Esophagus squamous epithelium (tissue), 5 donors: ENCODE measurements at places on chromosomes 13 and 19.

DNA sequence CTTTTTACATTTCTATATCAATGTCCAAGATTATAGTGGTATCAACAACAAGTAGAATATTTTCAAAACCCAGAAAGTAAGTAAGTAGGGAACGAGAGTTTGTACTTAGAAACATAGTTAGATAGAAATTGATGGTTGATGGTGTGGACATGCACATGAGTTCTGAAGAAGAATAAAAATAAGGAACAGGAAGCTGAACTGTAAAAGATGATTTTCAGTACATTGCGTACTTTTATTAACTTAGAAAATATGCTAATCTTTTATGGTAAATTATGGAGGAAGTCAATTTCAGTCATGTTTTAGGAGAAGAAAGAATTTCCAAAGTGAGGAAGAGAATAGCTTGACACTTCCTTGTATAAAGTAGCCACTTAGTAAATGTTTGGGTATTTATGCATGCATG lies 12.3 kb upstream of the GPR18 start:
- no peak for DNase-seq

GRCh38 chr19:30407068-30407709 lies 35.0 kb downstream of the ZNF536 start:
- DNase-seq, result no peak

GRCh38 chr19:46179076-46179759 lies 31.2 kb downstream of the IGFL2 start:
- DNase-seq, result no peak

DNA sequence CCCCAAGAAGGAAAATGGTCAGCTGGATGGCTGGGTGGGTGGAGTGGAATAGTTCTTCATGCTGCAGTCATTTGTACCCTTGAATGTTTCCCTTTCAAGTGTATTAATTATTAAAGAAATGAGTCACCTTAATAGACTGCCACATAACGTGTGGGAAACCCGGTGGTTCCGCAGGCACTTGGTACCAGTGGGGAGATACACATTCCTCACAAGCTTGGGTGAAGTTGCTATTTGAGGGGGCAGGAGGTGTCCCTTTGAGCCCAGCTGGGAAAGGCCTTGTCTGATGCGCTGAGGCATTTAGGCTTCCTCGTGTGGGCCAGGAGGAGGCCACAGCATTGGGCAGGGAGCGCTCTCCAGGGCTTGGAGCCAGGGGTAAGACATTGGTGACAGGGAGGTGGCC lies 57.7 kb downstream of the ATP8A2 start:
- no peak for DNase-seq

DNA sequence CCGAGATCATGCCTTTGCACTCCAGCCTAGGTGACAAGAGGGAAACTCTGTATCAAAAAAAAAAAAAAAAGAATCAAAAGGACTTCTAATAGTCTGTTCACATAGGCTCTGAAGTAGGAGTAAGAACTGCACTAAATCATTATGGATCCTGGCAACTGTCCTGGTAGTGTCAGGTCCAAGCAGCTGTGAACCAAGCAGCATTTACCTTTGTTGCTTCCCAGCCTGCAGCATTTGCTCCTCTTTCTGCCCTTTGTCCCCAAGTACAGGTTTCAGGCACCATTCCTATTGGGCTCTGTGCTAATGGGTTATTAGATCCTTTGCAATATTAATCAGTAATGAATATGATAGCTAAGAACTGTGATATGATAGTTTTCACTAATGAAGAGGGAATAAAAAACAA lies 77.4 kb upstream of the NBEA start:
- DNase-seq, result no peak

DNA sequence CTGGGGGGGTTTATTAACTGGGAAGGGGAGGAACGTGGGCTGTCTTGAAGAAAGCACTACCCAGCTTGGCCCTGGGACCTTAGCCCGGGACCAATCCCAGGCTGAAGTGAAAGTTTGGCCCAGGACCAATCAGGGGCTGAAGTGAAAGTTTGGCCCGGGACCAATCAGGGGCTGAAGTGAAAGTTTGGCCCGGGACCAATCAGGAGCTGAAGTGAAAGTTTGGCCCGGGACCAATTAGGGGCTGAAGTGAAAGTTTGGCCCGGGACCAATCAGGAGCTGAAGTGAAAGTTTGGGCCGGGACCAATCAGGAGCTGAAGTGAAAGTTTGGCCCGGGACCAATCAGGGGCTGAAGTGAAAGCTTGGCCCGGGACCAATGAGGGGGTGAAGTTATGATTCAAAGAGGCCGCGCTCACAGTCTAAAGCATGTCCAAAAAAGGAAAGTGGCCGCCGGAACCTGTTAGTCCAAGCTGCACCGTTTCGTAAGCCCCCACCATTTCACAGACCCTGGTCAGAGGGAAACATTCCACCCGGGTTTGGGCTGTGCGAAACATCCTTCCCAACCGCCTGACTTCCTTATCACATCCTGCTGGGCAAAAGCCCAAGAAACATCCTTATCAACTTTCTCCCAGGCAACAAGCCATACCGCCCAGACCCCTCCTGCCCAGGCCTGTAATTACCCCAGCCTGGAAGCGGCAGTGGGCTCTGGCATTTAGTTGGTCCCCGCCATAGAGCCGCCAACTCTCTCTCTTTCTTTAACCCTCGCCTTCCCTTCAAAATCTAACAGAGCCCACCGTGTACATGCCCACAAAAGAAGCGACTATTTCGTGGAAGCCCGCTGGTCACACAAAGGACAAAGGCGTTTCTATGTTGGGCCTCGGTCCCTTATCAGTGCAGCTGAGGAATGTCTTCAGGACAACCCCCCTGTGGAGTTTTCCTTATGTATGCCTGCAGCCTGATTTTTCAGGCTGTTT lies 1.1 kb downstream of the ZNF850 start:
- DNase-seq, result no peak

- no peak for DNase-seq
Measured at GRCh38 chr19:6396305-6396704, 3.3 kb upstream of the GTF2F1 start.
